ENCODE measurements at places on chromosomes 13 and 19.

GRCh38 chr13:99995589-99996380 lies 14.2 kb downstream of the ZIC2 start:
- DNase-seq = no peak

- DNase-seq = no peak
Observed at GRCh38 chr19:43763473-43763939, 8.7 kb upstream of the SMG9 start.

GRCh38 chr19:45876161-45876410 lies 9.9 kb downstream of the IRF2BP1 start:
- no peak for DNase-seq

DNA sequence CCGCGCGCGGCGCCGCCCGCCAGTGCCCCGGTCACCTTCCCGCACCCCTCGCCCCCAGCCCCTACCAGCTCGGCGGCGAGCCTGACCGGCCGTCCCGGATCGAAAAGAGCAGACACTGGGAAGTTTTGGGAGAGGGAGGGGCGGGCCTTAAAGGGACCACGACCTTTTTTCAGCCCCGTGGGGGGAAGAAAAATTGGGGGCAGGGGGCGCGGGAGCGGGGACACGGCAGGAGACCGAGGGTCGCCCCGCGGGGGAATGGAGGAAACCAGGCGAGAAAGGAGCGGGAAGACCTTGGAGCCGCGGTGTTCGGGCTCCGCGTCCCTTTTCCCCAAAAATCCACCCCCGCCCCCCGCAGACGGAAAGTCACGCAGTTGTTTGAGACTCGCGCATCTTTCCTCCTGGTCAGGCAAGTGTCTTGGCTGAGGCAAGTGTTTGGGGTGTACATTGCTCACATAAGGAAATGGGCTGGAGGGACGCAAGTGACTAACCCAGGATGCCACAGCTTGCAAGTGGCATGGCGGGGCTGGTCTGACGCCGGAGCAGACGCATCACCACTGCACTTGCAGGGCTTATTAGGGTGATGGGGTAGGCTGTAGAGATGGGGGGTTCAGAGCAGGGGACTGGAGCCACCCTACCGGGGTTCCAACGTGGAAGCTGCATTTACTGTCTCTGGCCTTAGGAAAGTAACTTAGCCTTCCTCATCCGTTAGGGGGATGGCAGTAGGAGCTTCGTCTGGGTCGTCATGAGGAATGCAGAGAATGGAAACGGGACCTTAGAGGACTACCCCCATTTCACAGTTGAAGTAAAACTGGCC lies 2.7 kb upstream of the HNRNPL start:
- peak; percentile 45 for DNase-seq

DNA sequence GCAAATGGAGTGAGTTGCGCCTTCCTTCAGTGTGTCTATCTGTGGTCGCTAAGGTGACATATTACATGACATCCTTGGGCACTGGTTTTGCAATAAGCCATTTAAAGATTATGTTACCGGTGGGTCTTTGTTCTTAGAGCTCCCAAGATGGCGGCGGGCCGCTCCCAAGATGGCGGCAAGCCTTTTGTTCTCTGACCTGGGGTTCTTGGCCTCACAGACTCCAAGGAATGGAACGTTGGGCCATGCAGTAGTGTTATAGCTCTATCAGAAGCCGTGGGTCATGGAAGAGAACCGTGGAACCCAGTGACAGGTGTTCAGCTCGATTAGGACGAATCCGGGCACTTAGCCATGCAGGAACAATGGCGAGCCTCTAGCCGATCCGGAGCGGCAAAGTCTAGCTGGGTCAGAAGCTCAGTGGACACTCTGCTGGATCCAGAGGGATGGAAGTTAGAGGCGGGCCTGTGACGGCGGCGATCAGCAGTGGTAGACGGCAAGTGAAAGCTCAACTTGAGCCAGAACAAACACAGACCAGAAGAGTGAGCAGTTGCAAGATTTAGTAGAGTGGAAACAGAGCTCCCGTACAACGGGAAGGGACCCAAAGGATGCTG lies 188.6 kb downstream of the TEX29 start:
- DNase-seq = no peak

DNA sequence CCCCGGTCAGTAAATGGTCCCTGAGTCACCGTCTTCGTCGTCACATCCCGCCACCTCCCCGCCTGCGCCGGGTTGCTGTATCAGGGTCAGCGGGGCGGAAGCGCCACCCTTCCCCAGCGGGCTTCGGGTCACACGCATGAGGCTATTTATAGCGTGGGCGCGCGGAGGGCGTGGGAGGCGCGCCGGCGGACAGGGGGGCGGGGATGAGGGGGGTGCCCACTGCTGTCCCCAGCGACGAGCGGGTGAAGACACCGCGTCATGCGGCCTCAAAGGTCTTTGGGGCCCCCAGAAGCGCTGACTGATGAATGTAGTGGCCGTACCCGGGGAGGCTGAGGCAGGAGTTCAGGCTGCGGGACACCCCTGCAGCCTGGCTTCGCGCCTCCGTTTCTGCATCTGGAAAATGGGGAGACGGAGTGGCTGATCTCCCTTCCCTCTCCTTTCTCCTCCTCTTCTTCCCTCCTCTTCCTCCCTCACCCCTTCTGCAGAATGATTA lies 7.9 kb downstream of the UNC13A start:
- DNase-seq = peak; percentile 11

- DNase-seq = no peak
Observed at GRCh38 chr13:95020298-95020987, 280.8 kb downstream of the ABCC4 start.

DNA sequence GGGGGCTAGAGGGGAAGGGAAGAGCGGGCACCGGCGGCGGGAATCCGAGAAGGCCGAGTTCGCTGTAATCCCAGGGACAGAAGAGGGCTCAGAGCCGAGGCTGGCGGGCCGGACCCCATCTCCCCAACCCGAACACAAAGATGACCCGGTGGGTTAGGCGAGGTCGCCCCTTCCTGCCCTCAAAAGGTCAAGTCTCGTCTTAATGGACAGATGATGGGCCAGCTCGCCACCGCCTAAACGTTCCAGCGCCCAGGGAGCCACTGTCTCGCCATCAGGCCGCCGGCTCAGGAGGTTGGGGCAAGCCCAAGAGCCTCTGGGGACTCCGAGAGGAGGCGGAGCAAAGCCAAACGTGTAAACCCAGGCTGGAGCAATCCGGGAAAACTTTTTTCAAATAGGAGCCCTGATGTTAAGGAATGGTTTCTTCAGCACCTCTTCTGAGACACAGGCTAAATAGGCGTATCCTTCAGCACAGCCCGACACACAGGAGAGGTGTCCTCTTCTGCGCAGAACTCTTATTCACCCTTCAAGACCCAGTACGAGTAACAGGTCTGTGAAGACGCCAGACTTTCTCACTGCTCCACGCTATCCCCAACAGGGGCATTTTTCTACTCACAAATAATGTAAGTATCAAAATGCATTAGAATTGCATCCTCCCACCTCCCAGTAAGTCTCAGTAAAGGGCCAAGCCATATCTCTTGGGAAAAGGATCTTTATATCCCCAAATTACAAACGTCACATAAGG lies 6.3 kb upstream of the POU4F1 start:
- no peak for DNase-seq

- DNase-seq = no peak
Observed at GRCh38 chr19:17116996-17117702, 41.6 kb downstream of the MYO9B start.

DNA sequence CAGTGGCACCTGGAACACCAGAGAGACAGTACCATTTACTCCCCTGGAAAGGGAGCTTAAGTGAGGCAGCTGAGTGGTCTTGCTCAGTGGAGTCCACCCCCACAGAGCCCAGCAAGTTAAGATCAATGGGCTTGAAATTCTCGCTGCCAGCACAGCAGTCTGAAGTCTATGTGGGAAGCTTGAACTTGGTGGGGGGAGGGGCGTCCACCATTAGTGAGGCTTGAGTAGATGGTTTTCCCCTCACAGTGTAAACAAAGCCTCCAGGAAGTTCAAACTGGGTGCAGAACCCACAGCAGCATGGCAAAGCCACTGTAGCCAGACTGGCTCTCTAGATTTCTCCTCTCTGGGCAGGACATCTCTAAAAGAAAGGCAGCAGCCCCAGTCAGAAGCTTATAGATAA lies 30.3 kb upstream of the CEACAM4 start:
- DNase-seq = no peak

DNA sequence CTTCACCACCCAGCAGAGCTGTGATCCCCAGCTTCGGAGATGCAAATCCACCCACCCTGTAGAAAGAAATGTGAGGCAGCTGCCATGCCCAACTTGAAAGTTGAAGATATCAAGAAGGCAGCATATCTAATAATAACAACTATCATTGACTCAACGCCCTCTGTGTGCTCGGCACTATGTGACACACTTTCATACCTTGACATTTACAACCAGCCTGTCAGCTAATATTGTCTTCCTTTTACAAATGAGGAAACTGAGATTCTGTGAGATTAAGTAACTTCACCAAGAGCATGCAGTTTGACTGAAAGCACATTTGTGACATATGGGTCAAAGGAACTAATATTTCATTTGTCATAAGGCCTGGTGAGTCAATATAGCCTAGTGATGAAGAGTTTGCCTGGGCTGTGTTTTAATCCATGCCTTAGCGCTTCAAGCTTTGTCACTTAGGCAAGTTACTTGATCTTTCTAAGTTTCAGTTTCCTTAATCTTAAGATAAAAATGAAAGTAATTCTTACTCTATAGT lies 137.0 kb downstream of the FLT1 start:
- DNase-seq = no peak

DNA sequence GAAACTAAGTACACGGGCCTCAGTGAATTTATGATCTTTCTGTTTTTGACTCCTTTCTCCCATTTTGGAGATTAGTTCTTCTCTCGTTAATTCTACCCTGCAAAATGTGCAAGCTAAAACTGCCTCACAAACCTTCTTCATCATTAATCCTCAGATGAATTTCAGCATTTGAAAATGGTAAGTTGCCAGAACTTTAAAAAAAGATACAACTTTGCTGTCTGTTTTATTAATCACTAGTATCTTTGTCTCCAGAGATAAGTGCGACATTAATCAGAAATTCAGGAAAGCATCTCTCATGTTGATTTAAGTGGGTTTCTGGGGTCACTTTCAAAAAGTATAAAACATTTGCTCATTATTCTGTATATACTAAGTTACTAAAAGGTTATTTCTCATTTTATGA lies 227.0 kb upstream of the RXFP2 start:
- DNase-seq = no peak

Data from muscle of back (tissue), 13 donors.